ENCODE measurements at places on chromosomes 12 and 14.

DNA sequence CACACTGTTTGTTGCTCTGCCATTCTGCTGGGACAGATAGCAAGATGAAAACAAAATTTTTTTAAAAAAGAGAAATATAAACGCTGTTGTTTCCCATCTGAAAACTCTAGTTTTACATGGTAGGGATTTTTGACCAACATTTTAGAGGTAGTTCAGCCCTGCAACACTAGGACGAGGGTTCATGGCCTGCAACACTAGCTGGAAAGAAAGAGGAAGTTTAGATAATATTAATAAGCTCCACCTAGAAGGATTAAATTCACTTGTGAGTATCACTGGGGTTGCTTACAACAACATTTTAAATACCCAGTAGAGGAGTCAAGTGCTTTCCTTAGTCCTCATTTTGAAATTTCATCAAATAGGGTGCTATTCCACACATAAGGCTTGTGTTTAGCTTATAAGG is 68.2 kb downstream of the SRGAP1 start:
- no peak for DNase-seq

DNA sequence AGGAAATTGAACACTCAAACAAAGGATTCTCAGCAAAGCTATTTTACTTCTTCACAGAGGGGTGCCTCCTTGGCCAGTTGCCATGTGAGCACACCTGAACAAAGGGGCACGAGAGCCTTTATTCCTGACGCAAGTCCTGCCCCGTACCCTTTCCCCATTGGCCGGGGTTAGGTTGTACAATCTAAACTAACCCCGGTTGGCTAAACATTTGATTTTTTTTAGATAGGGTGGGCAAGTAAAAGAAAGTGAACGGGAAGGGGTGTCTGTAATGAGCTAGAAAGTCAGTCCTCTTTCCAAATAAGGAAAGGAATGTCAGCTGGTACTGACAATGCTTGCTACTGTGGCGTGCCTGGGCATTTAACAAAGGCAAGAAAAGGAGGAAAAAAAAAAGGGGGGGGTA is 135.5 kb upstream of the CDKN3 start:
- DNase-seq: no peak

DNA sequence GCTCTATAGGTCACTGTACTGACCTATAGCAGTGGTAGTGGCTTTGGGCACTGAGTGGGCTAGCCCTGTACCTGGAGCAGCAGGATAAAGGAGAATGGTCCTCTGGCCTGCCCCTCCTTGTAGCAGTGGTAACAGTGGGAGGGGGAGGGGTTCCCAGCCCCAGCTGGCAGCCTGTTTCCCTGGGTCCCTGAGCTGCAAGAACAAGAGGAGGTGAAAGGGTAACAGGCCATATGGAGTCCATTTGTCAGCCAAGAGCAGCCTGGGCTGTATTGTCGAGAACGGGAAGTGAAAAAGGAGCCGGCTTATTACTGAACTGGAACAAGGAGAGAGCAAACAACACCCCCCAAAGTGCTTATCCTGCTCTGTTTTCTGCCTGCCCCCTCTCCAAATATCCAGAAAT is 73.8 kb upstream of the SRSF5 start:
- no peak for DNase-seq

- DNase-seq: no peak
Measured at GRCh38 chr12:70551731-70552130, 85.5 kb downstream of the PTPRB start.

DNA sequence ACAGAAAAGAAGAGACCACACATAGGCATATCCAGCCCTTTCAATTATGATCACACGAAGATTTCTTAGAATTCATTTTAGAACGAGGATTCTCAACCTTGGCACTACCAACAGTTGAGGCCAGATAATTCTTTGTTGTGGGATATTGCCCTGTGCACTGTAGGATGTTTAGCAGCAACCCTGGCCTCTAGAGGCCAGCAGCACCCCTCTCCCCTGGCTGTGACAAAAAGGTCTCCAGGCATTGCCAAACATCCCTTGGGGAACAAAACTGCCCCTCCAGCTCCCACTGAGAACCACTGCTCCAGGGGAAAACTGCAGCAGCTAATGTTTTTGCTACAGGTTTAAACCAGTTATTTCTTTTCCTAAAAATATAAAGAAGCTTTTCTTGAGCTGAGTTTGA is 7.1 kb downstream of the NT5DC3 start:
- DNase-seq: no peak

DNA sequence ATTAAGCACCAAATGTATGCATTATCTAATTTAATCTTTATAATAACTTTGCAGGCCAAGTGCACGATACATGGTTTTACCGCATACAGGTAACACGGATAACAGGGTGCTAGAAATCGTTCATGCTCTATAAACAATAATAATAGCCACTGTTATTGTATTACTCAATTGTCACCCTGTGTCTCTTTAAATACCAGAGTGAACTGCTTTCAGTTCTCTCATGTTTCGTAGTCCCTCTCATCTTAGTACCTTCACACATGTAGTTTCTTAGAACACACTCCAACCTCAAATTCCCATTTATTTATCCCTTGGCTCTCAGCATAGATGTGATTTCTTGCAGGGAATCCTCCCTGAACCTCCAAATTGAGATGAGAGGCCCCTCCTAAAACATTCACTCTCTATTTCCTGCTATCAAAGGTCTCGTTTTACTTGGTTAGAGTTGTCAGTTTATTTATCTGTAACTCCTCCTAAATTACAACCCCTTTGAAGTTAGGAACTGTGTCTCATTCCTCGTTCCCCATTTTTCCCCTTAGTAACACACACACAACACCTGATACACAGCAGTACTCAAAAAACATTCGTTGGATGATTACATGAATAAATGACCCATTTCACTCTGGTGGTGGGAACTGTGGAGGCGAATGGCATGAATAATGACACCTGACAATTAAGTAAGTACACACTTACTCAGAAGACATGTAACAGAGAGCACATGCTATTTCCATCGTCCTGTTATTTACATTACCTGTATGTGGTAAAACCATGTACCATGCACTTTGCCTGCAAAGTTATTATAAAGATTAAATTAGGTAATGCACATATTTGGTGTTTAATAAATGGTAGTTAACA is 134.6 kb downstream of the BTG1 start:
- no peak for DNase-seq

GRCh38 chr14:71209888-71210287 is 302.6 kb downstream of the PCNX1 start:
- DNase-seq: no peak

DNA sequence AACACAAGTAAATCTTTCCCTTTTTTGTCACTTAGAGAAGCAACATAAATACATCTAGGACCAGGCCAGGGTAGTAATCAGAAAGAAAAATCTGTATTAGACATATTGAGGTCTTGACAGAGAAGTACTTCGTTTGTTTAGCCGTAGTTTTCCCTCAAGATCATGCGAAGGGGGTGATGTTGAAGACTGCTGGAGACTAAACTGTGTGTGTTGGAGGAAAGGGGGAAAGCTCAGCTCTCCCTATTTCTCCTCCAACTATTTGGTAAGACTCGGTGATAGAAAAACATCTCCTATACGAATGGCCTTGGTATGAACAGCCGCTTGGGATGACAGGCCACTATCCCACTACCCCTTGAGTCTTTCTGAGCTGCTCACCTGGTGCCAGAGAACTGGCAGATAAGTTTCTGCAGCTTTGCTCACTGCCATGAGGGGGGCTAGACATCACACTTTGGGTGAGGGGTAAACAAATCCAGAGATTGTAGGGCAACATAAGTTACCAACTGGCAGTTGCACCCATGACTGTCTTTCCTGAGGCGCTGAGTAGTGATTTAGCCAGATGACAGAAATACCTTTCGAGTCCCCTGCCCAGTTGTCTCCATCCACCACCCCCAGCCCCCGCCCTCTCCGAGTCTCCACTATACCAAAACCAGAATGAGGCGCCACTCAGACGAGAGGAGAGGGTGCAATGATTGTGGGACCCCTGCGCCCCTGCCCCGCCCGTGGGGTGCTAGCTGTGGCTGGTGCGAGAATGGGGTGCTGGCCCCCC is 685 bp downstream of the VAMP1 start:
- no peak for DNase-seq

DNA sequence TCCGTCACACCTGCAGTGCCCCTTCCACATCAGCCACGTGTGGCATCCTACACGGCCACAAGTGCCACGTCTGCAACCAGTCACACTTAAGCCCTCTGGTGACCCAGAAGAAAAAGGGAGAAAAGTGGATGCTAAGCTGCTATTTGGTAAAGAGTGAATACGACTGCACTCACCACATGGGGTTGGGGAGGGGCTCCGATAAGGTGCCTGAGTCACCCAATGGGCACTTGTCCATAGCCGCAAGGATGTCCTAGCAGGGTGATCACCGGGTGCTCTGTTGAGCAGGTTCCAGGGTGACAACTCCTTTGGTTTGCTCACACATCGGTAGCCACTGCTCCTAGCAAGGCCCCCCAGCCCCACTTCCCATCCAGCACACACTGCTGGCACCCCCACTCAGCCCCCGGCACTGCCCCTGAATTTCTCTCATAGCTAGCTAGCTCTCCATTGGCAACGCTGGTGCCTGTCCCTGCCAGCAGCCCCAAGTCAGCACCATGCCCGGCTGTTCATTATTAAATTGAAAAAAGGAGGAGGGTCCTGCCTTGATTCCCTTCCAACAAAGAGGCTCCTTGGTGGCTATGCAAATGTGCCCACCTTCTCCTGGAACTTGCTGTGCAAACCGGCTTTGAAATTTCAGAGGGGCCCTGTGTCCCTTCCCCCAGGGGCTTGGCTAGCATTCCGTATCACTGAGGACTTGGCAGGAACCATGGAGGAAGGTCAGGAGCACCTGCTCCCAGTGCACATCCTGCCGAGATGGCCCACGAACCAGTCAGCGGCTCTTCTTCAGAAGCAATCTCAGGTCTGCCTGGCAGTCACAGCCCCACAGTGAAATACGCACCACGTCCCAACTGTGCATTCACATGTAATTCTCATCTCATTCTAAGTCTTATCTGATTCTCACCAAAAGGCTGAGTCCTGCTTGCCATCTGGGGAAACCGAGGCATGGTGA is 227.7 kb upstream of the DIO3 start:
- DNase-seq: no peak

- no peak for DNase-seq
Measured at GRCh38 chr12:54415221-54415929, 3.7 kb downstream of the ITGA5 start.
